ENCODE measurements at places on chromosomes 6 and 20.
A peak's percentile ranks its signal among the peaks of the same experiment; 100 is the strongest.

DNA sequence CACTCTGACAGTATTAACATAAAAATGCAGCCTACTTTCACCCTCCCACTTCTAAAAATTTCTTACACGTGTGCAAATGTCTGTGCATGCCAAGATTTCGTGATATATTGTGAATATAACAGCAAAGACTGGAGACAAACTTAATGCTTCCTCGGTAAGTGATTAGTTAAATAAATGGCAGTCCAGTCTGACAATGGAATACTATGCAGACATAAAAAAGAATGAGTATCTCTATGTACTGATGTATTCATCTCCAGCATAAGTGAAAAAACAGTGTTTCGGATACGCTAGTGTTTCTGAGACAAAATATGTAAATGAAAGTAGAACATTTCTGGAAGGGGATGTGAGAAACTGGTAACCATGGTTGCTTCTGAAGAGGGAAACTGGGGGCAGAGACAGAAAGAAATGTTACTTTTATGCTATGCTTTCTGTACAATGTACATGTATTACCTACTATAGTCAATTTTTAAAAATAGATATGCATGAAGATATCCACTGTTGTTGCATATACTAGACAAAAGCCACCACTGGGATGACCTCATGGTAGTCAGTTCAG is 7.0 kb downstream of the SLC22A23 start:
- DNase-seq: no peak

- DNase-seq: peak; percentile 87
Observed at GRCh38 chr6:7617801-7618764, 28.1 kb downstream of the SNRNP48 start.

DNA sequence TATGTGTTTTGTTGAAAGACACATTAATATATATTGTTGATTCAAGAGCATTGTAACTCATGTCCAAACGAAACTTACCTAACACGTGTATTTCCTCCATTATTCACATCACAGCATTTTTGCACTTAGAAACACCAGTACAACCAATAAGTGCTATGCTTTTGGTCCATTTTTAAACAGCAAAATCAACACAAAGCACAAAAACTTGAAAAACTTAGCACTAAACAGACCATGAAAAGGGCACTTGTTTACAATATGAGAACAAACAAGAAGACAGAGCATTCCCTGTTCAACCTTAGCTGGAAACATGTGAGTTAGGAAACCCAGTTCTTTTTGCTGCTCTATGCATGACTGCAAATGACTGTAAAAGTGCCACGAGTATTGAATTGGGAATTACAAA is 9.6 kb downstream of the GLYATL3 start:
- no peak for DNase-seq

DNA sequence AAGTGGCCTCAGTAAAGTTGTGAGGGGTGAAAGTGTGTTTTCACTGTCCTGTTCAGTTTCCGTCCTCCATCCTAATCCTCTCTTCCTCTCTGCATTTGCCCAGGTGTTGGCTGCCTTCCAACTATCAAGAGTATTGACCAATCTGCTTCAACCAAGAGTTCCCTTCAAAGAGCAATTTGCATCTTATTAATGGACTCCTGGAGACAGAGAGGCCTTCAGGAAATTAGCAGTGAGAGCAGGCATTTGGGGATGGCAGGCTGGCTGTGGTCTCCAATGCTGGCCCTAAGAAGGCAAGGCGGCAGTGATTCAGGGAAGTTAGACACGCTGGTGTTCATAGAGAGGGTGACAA is 77.2 kb downstream of the GPR6 start:
- no peak for DNase-seq

- DNase-seq: no peak
Observed at GRCh38 chr20:4156411-4156810, 141.1 kb upstream of the RNF24 start.

All from GM04503 (cell line).